ENCODE measurements at places on chromosomes 1 and 21.

DNA sequence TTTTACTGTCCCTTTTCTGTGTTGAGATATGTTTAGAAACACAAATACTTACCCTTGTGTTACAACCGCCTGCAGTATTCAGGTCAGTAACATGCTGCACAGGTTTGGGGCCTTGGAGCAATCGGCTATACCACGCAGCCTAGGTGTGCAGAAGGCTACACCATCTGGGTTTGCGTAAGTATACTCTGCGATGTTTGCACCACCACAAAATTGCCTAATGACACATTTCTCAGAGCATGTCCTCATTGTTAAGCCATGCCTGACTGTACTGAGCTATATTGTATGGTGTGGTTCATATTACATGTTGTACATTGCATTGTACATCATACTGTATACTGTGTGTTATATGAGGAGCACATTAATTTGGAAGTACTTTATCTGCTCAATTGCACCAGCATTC is 247.4 kb downstream of the RHOU start:
- DNase-seq = no peak

- no peak for DNase-seq
Measured at GRCh38 chr21:33552093-33552998, 9.5 kb downstream of the SON start.

DNA sequence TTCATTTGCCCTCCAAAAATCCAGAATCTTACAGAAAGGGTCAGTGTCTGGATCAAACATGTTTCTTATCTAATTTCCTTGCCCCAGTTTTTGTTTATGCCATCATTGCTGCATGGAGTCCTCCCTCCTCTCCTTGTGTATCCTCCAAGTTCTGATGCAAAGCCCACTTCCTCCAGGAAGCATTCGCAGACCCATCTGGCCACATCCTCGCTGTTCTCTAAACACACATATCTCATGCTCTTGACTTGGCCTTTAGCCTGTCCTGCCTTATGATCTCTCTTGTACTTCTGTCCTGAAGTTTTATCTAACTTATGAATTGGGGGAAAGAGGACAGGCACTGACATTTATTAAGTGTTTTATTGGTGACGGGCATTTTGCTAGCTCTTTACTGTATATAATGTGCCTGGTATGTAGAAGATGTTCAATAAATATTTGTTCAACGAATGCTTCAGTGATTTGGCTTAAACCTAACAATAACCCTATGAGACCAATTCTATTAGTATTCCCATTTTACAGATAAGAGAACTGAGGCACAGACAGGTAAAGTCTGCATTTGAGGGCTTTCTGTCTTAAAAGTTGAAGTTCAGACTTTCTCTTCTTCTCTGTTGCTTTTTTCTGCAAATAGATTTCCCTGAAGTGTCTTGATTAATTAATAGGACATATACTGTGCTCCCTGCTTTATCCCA is 19.2 kb upstream of the ID3 start:
- DNase-seq = no peak

DNA sequence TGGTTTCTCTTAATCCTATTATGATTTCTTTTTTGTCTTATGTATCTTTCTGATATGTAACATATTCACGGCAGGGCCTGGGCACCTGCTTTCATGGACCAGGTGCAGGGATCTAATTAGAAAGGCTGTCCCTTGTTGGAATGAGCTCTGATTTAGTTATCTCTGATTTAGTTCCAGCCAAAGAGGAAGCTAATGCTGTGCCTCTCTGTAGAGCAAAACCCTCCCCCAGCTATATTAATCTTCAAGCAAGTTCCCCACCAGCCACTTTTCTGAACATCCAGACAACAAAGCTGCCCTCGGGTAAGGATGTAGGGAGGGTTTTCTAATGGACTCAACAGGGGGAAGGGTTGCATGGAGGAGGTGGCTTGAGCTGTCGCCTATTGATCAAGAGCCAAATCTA is 6.1 kb downstream of the TSACC start:
- no peak for DNase-seq

- DNase-seq = no peak
Measured at GRCh38 chr1:219763321-219763720, 150.4 kb upstream of the ZC3H11B start.

GRCh38 chr1:202084791-202085681 is 37.7 kb upstream of the GPR37L1 start:
- DNase-seq = no peak

- no peak for DNase-seq
Measured at GRCh38 chr1:214510477-214510876, 40.9 kb downstream of the PTPN14 start.

GRCh38 chr1:210231846-210232510 is 618 bp upstream of the SERTAD4 start:
- no peak for DNase-seq

DNA sequence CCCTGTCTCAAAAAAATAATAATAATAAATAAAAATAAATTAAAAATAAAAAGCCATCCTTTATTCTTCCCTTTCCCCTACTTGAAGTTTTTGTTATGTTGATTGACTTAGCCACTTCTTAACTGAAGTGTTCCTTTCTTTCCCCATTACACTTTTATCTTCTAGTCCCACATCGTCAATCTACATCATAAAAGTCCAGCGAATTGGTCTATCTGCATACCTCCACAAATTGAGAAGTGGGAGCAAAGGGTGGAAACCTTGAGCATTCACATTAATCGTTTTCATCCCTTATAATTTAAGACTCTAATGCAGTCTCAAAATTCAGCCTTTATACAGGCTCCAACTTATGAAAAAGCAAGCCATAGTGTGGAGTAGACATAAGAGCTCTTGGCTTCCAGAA is 6.5 kb upstream of the ZYG11A start:
- DNase-seq = no peak

DNA sequence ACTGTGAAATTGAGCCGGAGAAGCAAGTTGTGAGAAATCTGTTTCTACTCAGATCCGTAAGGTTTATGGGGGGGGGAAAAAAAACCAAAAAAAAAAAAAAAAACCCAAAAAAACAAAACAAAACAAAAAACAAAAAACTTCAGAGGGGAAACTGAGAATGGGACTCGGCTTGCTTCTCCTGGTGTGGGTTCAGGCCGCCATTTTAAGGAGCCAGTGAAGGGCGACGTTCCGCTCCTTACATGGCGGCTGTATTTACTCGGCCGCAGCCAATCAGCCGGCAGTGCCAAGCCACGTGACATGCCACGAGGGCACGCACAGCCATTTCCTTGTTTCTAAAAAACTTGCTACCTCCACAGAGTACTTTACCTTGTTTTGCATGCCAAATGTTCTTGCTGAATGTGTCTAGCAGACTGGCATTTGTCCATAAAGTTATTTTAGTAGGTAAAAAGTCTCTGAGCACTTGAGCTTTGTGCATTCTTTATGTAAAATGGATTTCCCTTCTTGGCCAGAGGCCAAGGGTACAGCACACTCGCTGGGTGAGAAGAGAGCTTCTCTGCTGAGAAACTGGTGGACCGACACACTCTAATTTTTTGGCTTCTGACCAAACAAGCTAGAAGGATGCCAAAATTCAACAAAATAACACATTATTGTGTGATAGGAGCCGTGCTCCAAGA is 101.8 kb downstream of the NFIA start:
- DNase-seq = no peak

DNA sequence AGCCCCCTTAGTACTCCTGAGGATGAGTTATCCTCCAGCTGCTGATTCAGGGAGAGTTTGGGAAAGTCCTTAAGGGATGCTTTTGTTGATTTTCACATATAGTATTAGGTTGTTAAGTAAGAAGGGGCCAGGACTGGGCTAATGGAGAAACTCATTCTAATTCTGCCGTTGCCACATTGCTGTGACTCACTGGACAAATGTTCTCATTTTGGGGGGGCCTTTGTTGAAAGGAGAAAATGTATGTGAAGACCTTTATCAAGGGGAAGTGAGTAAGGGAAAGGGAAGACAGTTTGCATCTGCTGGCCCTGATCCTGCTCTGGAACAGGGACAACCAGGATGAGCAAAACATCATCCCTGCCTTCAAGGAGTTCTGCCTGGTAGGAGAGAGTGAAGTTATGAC is 123.2 kb upstream of the FGGY start:
- DNase-seq = peak; percentile 13

DNA sequence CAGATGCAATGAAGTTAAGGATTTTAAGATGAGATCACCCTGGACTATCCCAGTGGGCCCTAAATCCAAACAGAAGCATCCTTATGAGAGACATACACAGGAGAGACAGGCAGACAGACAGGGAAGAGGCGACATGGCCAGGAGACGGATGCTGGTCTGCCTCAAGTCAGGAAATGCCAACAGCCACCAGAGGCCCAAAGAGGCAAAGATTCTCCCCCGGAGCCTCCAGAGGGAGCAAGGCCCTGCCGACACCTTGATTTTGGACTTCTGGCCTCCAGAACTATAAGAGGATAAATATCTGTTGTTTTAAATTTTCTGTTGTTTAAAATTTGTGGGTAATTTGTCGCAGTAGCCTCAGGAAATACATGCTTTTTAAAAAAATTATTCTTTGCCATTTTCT is 116.4 kb downstream of the GLIS1 start:
- no peak for DNase-seq

DNA sequence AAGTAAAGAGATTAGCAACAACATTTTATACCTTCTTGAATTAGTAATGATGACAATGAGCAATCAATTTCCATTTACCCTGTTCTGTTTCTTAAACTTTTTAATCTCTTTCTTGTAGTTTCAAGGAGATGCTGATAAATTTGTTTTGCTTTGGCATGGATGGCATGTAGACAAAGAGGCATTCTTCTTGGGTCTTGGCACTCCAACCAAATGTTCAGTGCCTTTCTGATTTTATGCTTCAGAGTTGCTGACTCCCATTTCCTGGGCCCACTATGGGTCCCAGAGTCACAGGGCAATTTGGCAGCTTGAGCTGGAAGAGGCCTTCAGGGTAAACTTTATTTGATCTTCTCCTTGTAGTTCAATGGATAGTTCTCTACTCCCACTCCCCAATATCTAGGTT is 42.1 kb upstream of the OSBPL9 start:
- no peak for DNase-seq

DNA sequence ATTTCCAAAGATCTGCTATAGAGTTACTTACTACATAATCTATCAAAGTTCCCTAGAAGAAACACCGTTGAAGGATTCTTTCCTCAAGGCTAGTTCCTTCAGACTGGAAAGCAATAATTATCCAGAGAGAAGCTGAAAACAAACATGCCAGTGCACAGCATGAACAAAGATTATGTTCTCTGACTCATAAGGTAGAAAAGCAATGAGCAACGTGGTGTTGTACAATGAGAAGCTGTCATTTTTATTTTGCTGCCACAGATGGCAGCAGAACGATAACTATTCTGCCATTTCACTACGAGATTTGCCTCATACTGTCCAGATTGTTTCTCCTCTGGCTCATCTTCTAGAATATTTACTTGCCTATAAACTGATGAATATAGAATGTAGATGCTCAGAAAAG is 10.7 kb downstream of the EXTL2 start:
- DNase-seq = no peak

DNA sequence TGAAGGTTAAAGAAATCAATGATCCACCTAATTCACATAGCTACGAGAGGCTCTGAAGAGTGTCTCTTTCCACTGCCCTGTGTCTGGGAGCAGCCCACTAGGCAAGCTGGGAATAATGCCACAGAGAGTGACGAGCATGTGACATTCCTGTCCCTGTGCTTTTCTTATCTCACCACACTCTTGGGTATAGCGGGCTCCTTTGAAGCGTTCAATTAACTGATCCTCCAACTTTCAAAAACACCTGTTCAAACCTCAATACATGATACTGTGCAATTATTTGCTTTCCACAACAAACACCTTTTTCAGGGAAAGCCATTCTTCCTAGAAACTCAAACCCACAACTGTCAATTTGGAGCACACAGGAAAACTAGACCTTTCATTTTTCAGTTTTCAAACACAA is 43.4 kb downstream of the PLPP3 start:
- DNase-seq = no peak

DNA sequence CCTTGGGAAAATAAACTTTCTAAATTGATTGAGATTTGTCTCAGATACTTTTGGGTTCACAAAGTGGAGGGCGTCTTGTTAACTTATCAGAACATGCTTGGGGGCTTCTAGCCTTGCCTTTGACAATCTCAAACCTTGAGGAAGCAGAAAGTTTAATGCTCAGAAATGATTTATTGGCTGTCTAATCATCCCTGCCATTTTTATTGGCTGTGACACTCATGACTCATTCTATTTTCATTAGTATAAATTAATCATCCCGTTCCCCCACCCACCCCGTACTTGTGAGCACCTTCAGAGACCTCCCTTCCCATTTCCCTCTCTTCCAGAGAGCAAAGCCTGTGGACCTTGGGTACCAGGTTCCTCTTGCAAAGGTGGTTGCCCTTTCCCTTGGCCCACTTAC is 87.1 kb downstream of the FGGY start:
- DNase-seq = no peak

- no peak for DNase-seq
Measured at GRCh38 chr1:244710474-244711062, 57.6 kb downstream of the DESI2 start.

GRCh38 chr21:41929248-41929647 is 24.6 kb downstream of the C2CD2 start:
- DNase-seq = no peak

- DNase-seq = no peak
Measured at GRCh38 chr1:237911911-237912310, 21.2 kb upstream of the ZP4 start.

GRCh38 chr1:224739997-224740684 is 124.0 kb downstream of the CNIH3 start:
- no peak for DNase-seq

DNA sequence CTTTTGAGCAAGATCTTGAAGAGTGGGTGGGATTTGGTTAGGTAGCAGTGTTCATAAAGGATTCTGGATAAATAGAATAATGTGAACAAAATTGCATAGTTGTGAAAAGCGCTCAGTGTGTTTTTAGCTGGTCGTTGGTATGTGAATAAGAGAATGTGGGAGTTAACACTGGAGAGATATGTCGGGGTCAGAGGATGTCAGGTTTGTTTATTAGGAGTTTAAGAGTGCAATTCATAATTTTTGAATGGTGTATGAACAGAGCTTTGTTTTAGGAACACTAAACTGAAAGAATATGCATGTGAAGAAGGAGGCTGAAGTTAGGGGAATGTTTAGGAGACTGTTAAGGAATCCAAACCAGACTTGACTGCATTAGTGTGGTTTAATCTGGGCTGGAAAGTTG is 9.4 kb downstream of the USP16 start:
- no peak for DNase-seq

DNA sequence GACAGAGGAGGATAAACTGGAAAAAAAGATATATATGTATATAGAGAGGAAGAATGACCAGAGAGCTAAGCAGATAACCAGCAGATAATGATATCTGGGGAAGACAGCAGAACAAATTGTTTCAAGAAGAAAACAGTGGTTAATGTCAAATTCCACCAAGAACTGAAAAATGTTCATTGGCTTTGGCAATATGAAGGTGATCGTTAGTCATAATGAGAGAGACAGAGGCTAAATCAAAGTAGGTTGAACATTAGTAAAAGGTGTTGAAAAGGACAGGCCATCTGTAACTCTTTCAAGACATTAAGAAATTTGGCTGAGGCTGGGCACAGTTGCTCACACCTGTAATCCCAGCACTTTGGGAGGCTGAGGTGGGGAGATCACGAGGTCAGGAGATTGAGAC is 25.3 kb upstream of the CR2 start:
- no peak for DNase-seq
